ENCODE measurements at places on chromosomes 2 and 18.

GRCh38 chr18:57353940-57354461 lies 1.6 kb downstream of the ST8SIA3 start:
- peak; percentile 28 for DNase-seq

DNA sequence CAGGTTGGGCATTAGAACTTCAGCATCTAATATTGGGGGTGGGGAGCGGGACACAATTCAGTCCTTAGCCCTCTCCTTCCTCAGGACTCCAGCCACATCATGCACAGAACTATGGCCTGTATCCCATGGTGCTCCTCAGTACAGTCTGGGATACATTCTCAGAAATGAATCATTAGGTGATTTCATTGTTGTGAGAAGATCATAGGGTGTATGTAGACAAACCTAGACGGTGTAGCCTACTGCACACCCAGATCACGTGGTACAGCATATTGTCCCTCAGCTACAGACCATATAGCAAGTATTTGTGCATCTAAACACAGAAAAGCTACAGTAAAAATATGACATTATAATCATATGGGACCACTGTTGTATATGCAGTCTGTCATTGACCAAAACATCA lies 23.2 kb upstream of the IMP4 start:
- DNase-seq, result no peak

DNA sequence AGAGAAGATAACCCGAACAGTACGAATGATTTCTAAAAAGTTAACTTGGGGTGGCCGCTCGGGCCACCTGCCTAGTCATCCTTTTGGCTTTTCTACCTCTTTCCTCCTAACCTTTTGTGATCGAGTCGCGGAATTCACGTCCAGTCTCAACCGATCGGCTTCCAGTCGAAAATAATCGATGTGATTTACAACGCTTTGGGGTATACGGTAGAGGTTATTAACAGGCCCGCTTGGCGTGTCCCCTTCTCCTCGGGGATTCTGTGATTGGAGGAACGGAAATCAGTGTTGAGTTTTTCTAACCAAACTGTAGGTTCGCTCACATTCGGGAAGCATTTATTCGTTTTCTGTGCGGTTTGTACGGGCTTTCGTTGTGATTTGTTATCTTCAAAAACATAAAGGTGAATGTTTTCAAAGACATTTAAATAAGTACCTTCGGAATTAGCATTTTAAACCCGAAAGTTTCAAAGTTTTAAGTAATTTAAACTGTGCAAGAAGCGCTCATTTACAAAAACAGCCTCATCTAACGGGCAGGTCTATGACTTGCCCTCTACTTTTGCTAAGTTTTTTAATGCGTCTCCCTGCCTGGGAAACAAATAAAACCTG lies 588 bp upstream of the FOXI3 start:
- no peak for DNase-seq

DNA sequence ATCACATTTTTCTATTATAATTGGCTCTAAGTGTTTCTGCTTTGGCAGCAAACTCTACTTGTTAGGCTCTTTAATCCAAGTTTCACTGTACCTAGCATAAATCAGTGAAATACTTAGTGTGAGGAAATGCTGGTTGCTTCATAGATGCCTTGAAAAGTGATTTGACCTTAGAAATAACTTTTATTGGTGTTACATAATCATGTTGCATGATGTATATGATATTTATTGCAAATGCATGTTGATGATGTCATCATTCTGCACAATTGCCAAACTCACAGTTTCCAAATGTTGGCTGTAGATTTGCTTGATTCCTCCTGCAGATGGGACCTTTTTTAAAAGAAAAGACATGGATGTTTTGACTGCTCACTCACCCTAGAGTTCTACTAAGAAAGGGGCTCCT lies 137.6 kb upstream of the BCL2L11 start:
- DNase-seq, result no peak

DNA sequence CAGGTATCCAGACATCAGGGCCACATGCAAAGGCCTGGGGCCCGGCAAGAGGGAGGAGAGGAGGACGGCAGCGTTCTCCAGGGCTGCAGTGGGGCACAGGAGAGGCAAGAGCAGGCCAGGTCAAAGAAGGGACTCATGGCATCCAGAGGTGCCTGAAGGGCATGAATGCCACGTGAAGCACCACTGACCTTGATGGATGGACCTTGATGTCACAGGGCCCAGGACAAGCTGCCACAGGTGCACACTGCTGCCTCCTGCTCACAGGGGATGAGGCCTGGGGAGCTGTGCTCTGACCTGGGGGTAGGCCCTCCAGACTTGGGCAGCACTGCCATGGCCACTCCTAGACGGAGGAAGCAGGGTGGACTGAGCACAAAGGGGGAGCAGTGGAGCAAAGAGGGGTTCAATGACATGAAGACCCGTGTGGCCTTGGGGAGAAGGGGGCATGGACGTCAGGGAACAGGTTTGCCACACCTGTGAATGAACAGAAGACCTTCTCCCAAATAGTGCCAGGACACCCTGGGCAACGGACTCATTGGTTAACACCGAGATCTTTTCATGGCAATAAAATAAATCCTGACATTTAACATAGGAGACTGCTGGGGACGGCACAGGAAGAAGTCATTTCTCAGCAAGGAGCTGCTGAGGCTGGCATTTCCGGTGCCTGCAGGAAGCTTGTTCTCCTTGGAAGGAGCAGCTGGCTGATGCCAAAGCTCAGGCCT lies 65.6 kb downstream of the EMX1 start:
- no peak for DNase-seq

GRCh38 chr2:219073413-219074129 lies 12.8 kb upstream of the IHH start:
- no peak for DNase-seq

DNA sequence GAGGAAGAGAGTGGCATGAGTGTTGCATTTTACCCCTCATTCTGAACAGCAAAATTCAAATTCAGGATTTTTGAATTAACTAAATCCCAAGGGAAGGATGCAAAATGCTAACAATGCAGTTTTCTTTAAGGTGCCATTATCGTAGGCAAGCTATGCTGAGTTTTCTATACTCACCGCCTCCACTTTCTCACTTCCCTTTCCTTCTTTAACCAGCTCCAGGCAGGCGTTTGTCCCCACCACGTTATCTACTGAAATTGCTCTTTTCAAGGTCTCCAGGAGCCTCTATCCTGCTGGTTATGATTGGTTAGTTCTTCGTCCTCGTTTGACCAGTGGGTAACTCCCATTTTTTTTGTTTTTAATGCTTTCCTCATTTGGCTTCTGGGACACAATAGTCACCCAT lies 1.8 kb upstream of the CPO start:
- DNase-seq, result no peak

DNA sequence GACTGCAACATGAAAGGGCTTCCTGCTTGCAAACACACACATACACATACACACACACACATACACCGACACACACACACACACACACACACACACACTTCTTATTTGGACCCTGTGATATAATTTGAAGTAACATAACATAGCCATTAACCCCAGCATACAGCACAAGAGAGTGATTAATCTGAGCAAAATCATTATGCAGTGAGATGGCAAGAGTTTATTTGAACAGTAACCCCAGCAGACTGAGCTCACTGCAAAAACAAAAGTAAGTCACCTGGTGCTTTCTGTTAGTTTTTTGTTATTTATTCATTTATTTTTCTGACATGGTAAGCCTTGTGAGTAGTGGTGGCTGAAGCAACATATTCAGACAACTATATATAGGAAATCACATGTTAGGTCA lies 93.7 kb downstream of the NOL4 start:
- DNase-seq, result no peak

DNA sequence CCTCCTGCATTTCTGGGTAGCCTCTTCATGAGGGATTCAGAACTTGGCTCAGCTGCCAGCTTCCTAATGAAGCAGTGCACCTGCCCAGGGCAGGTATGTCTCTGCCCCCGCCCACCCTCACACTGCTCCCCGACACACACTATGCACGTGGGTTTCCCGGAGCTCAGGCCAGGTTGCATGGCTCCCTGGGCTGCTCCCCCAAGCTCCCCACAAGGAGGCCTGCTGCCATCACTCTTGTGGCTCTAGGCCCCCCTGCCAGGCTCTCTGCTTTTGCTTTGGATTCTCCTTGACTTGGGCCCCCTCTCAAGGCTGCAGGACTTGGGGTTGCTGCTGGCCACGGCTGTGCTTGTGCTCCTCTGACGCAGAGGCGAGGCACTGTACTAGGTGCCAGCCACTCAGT lies 43.6 kb downstream of the ADD2 start:
- no peak for DNase-seq

DNA sequence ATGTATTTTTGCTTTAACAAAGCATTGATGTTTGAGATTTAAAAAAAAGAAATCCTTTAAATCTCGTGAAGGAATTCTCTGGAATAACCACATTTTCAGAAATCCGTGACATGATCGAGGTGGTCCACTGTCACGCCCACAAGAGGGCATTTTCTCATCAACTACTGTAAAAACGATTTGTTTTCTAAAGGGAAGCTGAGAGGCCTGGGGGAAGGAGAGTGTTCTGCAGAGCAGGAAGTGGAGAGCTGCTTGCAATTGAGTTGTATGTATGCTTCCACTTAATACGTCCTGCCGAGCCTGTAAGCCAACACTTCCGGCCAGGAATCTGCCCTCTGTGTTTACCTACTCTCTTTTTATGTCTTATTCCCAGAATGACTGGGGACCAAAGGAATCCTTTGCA lies 19.4 kb downstream of the KLHL29 start:
- no peak for DNase-seq

DNA sequence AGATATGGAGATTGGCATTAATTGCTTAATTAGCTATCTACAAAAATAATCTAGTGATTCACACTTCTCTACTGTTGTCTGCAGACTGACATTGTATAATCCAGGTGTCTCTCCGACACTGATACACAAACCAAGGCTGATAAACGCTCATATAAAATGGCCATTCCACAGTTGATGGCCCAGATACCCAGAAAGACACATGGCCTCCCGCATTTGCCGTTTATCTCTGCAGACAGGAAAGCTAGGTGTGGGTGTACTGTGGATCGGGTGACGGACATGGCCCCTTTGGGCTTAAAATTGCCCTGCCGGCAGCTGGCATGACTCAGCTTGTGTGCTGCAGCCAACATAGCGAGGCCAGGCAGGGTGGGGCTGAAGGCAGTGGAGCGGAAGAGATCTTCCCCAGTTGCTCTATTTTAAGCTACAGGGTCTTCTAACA lies 18.5 kb downstream of the PMAIP1 start:
- peak; percentile 66 for DNase-seq

DNA sequence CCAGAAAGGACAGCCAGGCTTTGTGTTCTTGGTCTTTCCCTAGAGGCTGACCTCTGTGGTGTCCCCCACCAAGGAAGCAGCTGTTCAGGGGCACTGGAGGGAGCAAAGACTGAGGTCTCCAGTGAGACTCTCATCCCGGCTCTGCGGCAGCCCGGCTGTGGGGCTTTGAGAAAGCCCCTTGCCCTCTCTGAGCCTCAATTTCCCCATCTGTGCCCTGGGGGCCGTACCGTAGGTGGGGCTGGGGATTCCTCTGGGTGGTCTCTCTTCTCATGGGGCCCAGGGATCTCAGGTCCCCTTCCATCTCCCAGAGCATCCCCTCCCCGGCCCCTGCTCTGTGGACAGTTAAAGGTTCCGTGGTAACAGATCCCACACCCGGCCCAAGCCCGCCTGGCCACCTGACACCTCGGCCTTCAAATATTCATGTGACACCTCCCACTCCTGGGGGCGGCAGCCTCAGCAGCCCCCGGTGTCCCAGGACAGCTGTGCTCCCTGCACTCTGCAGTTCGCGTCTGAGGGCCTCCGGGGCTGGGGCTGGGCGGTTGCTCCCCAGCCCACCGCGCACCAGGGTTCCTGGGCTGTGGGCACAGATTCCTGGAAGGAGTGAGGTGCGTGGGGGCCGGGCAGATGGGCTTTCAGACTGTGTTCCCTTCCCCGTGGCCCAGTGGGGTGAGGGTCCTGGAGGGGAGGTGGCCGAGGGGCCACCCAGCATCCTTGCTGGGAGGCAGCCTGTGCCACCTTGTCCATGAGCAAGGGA lies 15.1 kb upstream of the KLHL30 start:
- no peak for DNase-seq

- no peak for DNase-seq
These were observed 28.2 kb upstream of the IL1R1 start for GRCh38 chr2:102114290-102114721.

- no peak for DNase-seq
These were observed 533.4 kb downstream of the ERBB4 start for GRCh38 chr2:212005085-212005671.

- DNase-seq, result no peak
These were observed 332.0 kb upstream of the RAB12 start for GRCh38 chr18:8277270-8277669.

GRCh38 chr18:210733-211132 lies 52.4 kb downstream of the USP14 start:
- no peak for DNase-seq

DNA sequence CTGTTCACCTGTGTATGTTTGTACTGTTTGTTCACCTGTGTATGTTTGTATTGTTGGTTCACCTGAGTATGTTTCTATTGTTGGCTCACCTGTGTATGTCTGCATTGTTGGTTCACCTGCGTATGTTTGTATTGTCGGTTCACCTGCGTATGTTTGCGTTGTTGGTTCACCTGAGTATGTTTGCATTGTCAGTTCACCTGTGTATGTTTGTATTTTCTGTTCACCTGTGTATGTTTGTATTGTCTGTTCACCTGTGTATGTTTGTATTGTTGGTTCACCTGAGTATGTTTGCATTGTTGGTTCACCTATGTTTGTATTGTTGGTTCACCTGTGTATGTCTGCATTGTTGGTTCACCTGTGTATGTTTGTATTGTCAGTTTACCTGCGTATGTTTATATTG lies 14.6 kb downstream of the ADI1 start:
- DNase-seq, result no peak

DNA sequence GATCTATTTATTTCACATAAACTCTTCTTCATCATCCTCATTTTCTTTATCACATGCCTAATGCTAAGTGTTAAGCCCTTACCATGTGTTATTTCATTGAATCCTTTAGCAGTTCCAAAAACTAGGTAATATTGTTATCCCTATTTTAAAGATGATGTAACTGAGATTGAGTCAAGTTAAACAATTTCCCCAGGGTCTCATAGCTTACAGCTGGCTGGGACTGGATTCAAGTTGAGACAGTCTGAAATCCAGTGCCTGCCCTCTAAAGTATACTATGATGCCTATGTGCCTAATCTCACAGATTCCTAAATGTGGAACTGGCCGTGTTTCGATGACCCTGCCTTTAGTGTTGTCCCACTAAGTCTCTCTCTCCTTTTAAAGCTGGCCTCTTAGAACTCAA lies 108.5 kb downstream of the MAP2 start:
- no peak for DNase-seq

- no peak for DNase-seq
These were observed 89.7 kb downstream of the SPTBN1 start for GRCh38 chr2:54545702-54546450.

DNA sequence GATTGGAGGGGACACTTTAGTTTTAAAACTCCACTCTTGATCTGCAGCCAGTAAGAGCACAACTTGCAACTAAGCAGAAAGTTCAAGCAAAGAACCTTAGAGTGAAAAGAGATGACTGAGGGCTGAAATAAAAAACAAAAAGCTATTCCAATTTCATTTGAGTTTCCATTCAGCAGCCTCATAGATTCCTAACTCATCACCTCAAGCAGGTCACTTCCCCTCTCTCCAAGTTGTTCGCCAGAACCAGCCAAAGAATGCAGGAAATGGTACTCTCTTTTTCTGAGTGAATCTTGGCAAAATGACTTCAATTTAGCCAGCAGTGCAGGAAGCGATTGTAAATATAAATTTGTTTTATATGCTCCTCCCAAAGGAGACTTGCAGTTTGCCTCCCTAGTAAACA lies 213.3 kb downstream of the SETBP1 start:
- no peak for DNase-seq

GRCh38 chr18:45854036-45854586 lies 28.6 kb downstream of the SIGLEC15 start:
- DNase-seq, result no peak

- DNase-seq, result no peak
These were observed 228.7 kb downstream of the ARHGAP15 start for GRCh38 chr2:143357966-143358365.

GRCh38 chr18:80154293-80154692 lies 45.2 kb downstream of the ADNP2 start:
- DNase-seq, result no peak

Data from NCI-H2107 (cell line).